ENCODE measurements at places on chromosomes 1 and 21. TPM values are rescaled to one million over a fixed set of nuclear protein-coding genes. Genes with fewer than 3 reads are reported as not detected.

- peak; percentile 51 for DNase-seq
Measured at GRCh38 chr1:27455139-27455811, 34.7 kb downstream of the WASF2 start.

GRCh38 chr1:34276606-34277005, 99.9 kb downstream of the C1orf94 start:
- no peak for DNase-seq

DNA sequence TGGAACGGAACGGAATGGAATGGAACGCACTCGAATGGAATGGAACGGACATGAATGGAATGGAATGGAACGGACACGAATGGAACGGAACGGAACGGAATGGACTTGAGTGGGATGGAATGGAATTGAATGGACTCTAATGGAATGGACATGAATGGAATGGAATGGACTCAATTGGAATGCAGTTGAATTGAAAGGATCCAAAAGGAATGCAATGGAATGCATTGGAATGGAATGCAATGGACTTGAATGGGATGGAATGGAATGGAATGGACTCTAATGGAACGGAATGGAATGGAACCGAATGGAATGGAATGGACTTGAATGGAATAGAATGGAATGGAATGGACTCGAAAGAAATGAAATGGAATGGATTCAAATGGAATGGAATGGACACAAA, 102.4 kb upstream of the OR4F16 start:
- no peak for DNase-seq

GRCh38 chr1:178330153-178330552, 166.6 kb downstream of the CLEC20A start:
- DNase-seq, result no peak

The KCNJ9 gene
- total RNA-seq, result not detected

DNA sequence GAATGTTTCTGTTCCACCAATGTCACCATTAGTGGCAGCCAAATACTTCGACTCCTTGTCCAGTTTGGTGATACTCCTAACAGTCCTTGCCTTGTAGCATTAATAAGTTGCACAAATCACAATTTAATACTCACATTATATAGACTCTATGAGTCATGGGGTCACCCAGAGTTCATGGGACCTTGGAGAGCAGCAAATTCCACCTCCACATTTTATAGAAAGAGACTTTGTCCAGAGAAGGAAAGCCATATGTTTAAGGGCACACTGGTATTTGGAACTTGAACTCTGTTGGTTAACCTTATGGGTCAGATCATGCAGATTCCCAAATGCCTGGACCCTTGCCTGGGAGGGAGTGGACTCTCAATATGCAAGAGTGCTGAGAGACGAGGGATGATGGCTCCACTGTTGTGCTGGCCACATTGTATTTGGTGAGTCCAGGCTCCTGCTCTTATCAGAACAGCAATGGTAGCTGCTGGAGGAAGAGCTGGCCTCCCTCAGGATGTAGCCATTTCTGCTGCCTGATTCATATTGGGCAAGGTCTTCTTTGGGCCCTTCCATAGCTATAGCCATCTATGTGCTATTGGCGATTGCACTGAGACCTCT, 30.6 kb downstream of the DNAJC6 start:
- no peak for DNase-seq

- DNase-seq, result no peak
Measured at GRCh38 chr1:37189111-37189510, 154.8 kb upstream of the GRIK3 start.

The CRP gene
- total RNA-seq, result not detected

- DNase-seq, result peak; percentile 54
Measured at GRCh38 chr1:173914366-173914871, 2.7 kb downstream of the SERPINC1 start.

The FAM110D gene
- total RNA-seq, result not detected

The KLF17 gene
- not detected for total RNA-seq

DNA sequence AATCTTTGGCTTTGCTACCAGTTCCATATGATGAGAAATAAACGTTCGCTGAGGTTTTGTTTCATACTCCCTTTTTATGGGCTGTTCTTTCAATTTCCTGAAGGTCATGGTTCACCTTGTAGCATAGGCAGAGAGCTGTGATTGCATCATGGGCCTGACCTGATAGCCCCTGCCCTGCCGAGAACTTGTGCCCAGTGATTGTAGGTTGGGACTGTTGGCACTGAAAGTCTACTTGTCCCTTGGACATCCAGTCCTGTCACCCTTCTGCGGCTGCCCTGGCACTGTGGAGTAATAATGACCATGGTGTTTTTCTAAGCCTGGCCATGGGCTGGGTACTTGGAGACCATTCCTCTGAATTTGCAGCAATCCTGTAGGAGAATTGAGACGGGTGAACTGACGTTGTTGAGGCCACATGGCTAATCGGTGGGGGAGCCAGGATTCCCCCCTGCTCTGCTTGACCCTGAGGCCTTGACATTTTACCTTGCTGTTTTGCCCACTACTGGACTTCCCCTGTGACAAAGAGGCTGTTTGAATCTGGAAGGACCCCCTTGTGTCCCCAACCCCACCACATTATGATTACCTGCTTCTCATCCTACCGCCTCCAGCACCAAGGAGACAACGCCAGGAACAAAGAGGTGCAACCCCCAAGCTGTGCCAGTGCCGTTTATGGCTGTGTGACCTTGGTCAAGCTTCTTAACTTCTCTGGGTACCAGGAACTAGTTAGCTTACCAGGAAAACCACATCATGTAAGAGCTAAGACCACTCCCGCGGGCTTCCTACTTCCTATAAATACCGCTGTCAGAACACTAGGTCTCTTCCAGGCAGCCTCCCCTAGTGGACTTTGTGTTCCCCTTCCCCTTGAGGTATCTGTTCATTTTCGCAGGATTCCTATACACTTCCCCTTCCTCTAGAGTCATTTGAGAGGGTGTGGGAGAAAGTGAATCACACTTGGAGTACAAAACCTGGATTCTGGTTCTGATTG, 23.4 kb downstream of the SESN2 start:
- DNase-seq, result no peak

The MTARC2 gene
- not detected for total RNA-seq

- DNase-seq, result no peak
Measured at GRCh38 chr1:4397196-4397595, 257.2 kb upstream of the AJAP1 start.

The FCRL5 gene
- total RNA-seq, result not detected

DNA sequence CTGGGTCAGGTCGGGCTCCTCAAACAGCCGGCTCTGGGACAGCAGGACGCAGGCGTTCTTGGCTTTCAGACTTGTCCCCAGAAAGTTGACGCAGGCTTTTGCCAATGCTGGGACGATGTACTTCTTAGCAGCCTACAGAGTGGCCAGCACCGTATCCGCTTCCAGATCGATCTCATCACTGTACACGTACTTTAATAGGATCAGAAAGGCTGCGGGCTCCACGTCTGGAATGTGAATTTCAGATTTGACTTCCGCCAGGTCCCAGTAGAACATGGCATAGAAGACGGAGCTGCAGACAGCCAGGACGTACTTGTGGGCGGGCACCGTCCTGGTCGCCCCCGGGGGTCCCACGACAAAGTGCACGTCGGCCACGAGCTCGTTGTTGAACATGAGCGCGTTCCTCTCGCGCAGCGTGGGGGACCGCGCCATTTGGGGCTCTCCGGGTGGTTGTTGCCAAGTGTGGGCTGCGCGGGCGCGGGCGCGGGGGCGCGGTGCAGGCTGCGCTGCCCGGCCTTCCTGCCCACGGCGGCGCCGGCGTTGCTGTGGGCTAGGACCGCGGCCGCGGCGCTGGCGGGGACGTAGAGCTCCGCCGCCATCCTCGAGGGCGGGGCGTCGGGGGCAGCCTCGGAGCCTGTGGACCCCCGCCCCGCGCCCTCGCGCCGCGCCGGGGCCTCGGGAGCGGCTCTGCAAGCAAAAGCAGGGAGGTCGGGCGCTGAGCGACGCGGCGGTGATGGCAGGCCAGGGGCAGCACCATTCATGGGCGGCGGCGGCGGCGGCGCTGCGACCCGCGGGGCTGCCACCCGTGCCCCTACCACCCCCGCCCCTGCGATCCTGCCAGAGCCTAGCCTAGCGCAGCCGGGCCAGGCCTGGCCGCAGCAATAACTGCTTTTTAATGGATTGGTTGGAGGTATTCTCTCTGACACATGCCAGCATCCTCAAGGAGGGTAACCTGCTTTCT, 10.6 kb downstream of the CNR2 start:
- no peak for DNase-seq

GRCh38 chr1:221696718-221697461, 45.0 kb downstream of the DUSP10 start:
- DNase-seq, result no peak

The KRTAP7-1 gene
- total RNA-seq, result not detected

The CRYAA gene
- not detected for total RNA-seq

- no peak for DNase-seq
Measured at GRCh38 chr1:111480674-111481073, 6.9 kb downstream of the C1orf162 start.

GRCh38 chr1:58432851-58433668, 113.5 kb downstream of the OMA1 start:
- no peak for DNase-seq

The SPRR2A gene
- not detected for total RNA-seq

DNA sequence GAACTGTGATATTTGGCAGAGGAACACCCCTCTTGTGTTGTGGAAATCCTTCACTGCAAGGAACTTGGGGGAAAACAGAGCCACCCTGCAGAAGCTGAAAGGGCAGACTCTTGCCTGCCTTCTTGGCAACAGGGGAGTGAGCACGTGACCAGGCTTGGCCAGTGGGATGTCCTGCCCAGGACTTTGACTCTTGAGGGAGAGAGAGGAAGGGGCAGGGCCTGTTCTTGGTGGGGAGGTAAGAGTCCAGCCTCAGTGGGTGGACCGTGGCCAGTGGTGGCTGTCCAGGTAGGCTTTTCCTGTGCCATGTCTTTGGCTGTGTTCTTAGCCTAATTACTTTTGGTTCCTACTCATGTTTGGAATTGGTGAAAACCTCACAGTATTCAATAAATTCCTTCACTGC, 8.6 kb upstream of the AK2 start:
- no peak for DNase-seq

GRCh38 chr21:31660591-31660990, 1.1 kb downstream of the SOD1 start:
- no peak for DNase-seq

The S100A12 gene
- total RNA-seq, result not detected

Measured in activated CD8-positive, alpha-beta T cell treated with anti-CD3 and anti-CD28 coated beads for 36 hours (primary cell).